Spinal cord (tissue), 10 donors: ENCODE measurements at places on chromosomes 6 and 20. TPM values are rescaled to one million over a fixed set of nuclear protein-coding genes. Genes with fewer than 3 reads are reported as not detected.

GRCh38 chr6:52645976-52646375 lies 24.9 kb upstream of the TMEM14A start:
- DNase-seq: no peak

DNA sequence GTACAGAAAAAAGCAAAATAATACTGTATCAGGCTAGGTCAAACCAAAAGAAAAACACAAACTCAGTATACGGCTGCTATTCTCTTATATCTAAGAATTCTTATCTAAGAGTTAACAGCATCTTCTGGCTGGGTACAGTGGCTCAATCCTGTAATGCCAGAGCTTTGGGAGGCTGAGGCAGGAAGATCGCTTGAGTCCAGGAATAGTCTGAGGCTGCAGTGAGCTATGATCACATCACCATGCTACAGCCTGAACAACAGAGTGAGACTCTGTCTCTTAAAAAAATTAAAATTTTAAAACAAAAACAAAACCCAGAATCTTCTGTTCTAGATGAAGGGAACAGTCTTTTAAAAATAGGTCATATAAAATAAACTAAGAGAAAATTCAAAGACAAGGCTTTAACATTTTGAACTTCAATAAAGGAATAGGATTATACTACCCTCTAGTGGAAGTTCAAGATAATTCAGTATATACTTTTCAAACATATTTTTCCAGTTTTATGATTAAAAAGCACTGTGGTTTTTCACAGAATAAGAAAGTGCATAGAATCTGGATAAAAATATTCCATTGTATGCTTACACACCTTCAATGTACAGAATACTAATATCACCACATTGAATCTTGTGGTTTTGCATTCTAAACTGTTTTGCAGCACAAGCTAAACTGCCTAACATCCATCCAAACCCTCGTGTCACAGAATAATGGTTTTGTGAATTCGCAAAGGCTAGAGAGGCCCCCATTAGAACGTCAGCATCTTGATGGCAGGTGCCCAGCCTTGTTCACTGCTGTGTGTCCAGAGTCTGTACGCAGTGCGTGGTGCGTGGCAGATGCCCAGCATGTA lies 39.3 kb downstream of the DTNBP1 start:
- peak; percentile 65 for DNase-seq

DNA sequence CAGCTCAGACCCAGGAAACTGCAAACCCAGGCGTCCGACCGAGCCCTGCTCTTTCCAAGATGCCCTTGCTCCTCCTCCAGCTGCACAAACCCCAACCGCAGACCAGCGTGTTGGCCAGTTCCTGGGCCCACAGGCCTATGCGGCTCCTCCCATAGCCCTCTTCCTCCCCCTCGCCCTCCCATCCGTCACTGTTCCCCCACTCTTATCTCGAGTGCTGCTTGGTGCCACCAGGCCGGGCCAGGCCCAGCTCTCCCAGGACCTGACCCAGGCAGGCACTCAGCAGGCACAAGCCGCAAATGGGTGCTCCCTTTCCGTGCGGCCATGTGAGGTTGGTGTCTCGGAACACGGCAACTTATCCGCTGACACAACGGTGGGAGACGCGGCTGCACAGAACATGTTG lies 28.6 kb downstream of the ADRM1 start:
- DNase-seq: no peak

COX4I2 gene
- polyA plus RNA-seq: not detected

- DNase-seq: no peak
Measured at GRCh38 chr6:38495922-38496635, 143.7 kb downstream of the BTBD9 start.

GRCh38 chr6:130843575-130844320 lies 16.5 kb downstream of the SMLR1 start:
- peak; percentile 38 for DNase-seq

IL17A gene
- polyA plus RNA-seq: not detected

DNA sequence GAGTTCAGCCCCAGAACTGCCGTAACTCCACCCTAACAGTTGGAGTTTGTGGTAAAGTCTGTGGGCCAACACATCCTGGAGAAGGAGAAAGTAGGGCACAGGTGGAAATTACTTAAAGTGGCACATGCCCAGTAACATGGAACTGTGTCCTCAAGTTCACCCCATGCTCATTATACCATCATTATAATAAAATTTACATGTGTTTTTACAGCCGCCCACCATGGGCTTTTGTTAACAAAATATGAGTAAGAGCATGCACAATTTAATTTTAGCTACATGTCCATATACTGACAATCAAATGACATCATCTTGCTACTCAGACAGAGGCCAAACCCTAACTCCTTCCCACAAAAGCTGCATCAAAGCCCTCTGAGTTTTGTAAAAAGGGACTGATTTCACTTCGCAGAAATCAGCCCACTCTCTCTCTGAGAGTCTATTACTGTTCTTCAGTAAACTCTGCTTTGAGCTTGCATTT lies 17.3 kb upstream of the ELOVL4 start:
- no peak for DNase-seq

DNA sequence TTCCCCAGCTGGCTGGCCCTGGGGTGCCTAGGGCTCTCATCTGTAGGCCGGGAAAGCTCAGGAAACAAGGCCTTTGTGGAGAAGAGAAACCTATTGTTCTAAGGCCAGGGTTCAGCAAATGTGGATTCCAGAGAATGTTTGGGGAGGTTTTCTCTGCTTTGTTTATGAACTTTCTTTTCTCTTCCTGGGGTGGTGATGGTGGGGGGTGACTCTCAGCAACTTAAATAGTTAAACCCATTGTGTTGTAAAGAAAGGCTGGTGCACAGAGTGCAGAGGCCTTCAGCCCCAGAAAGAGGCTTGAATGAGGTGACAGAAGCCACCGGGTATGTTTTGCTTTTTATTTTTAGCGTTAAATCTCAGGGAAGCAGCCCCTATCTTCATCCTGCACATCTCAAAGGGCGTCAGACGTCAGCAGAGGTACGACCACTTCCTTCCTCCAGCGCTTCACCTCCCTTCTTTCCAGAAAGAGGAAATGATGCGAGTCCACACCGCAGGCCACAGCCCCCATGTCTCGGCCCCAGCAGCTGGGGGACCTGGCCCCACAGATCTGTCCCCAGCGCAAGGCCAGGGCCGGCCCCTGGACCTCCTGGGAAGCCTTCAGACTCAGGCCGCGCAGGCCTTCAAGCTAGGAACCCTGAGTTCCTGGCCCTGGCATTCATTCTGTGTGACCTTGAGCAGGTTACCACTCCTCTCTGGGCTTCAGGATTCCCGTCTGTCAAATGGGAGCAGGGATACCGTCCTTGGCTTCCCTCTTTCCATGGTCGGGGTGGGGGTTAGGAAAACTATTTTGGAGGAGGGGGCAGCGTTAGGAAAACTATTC lies 605 bp upstream of the PPP1R16B start:
- DNase-seq: no peak

DNA sequence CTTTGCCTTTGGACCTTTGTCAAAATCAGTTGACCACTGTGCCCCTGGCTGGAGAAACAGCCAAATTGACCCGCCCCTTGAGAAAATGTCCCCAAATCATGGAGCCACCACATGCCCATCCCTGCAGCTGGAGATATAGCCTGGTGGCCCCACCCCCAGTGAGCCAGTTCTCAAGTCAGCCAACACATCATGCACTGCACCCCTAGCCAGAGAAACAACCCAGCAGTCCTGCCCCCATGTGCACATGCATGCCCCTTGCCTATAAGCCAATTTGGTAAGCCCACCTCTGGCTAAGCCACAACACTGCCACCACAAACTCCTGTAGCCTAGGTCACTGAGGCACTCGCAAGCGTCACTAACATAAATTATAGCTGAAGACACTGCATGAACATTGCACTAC lies 174.2 kb upstream of the ECI2 start:
- DNase-seq: no peak

DNA sequence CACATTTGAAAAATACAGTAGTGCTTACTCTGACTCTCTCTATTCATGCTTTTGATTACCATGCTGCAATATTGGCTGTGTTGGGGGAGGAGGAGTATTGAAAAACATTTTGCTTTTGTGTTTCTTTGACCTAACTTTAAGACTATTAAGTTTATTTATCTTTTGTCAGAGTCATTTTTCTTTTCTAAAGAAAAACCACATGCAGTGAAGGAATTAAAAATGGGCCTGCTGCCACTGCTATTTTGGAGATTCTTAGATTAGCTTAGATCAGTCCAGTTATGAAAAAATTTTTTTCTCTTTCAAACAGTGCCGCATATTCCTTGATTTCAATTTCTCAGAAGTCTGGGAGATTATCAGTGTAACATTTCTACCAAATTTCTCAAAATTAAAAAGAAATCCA lies 36.1 kb downstream of the BCKDHB start:
- DNase-seq: no peak

- no peak for DNase-seq
Measured at GRCh38 chr6:112480553-112480952, 133.4 kb downstream of the RFPL4B start.

ARHGAP40 gene
- 0.25 TPM for polyA plus RNA-seq

GRCh38 chr6:149860834-149861602 lies 3.1 kb downstream of the LRP11 start:
- DNase-seq: no peak

SHLD1 gene
- polyA plus RNA-seq: 8.2 TPM

- no peak for DNase-seq
Measured at GRCh38 chr6:42404484-42404883, 47.2 kb downstream of the TRERF1 start.

PLN gene
- polyA plus RNA-seq: 0.43 TPM

GRCh38 chr6:6224933-6225486 lies 95.5 kb downstream of the F13A1 start:
- DNase-seq: no peak

GNAS-AS1 gene
- polyA plus RNA-seq: 0.81 TPM

- DNase-seq: no peak
Measured at GRCh38 chr20:62916703-62917476, 9.4 kb downstream of the DIDO1 start.

DNA sequence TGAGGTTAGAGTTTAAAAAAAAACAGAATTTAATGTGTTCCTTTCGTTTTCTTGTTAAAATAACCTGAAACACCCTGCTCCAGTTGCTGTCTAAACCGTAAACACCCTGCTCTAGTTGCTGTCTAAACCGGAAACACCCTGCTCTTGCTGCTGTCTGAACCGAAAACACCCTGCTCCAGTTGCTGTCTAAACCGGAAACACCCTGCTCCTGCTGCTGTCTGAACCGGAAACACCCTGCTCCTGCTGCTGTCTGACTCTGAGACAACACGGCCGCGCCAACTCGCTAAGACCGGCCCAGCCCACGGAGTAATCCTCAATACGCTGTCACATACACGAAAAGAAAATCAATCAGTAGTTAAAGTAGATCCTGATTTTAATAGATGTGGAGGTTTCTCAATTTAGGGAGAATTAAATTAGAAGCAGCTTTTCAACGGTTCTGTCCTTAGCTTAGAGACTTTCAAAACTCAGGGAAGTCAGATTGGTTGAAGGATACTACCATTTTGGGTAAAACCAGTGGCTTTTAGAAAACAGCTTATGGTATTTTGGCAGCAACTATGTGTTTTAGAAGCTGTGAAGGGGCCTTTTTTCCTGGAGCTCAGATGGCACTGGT lies 98.3 kb downstream of the RAMACL start:
- no peak for DNase-seq

GPR6 gene
- polyA plus RNA-seq: 0.87 TPM

DNA sequence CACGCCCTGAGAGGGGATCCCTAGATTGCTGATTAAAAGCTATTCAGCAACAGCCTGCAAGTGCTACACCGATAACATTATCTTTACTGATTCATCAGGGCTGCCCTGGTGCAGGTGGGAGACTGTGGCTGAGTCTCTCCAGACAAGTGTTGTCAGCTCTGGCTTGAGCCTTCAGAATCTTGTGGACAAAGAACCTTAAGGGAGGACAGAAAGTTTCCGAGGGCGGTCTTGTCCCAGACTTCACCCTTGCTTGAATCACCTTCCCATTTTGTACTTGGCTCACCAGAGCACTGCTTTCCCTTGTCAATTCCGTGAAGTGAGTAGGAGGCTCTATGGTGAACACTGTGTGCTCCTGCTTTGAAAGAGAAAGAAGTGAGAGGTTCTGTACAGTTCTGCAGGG lies 88.6 kb upstream of the PCSK2 start:
- no peak for DNase-seq

ADGRF4 gene
- not detected for polyA plus RNA-seq

GRCh38 chr6:87723170-87724078 lies 21.4 kb upstream of the AKIRIN2 start:
- peak; percentile 69 for DNase-seq

DNA sequence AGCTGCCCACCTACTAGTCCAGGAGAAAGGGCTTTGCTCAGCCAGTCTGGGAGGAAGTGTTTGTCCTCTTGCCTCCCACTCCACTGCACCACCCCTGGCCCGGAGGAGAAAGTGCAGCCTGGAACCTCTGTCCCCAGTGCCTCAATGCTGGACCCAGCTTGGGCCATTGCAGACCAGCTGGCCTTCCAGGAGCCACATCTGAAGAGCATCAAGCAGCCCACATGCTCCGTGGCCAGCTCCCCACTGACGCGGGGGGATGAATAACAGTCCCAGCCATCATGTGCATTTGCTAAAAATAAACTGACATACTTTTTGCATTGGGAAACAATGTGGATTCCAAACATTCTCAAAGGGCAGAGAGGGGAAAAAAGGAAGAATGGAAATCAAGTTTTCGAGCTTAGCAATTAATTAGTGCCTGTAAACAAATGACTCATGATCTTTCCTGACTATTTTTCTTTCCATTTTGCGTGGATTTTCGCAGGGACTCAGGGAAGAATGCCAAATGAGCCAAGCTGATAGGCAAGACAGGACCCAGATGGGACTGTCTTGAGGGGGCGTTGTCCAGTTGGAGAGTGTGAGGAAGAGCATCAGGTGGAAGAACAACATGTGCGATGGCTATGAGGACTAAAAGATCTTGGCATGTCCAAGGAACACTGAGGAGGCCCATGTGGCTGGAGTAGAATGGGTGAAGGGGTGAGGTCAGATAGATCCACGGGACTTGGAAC lies 34.1 kb downstream of the CEBPB start:
- DNase-seq: no peak
